ENCODE measurements at places on chromosomes 13 and 19.

GRCh38 chr19:35040826-35041547 is 534 bp upstream of the HPN start:
- DNase-seq, result no peak

DNA sequence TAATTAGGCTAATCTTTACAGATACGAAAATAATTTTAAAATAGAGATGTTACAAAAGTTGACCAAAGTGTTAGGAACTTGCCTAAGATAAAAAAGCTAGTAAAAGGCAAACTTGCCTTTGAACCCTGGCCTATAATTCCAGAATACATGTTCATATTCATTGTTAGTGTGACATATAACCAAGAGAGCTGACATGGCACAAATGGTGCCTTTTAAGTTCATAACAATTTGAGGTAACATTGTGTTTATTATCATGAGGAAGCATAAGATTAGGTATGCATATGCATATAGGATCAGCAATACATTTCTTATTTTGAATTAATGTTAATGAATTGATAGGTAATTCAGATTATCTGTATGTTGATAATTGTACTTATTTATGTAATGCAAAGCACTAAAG is 1537.9 kb upstream of the PRR20A start:
- DNase-seq, result no peak

GRCh38 chr19:3275583-3276340 is 51.3 kb downstream of the CELF5 start:
- peak; percentile 82 for DNase-seq

DNA sequence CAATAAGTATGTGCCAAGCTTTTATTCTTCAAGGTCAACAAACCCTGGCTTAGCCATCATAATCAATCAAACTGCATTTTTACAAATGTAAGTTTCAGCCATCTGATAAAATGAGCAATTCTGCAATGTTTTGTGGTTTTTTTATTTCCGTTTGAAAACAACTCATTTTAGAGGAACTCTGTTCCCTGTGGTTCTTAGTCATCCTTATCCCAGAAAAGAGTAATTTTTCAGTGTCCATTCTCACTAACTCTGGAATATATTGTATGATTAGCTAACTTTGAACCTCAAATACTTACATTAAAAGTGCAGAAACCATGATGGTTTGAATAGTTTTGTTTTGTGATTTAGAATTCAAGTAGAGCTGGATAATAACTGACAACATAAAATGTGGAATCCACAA is 87.6 kb downstream of the IRS2 start:
- DNase-seq, result peak; percentile 79

GRCh38 chr13:70249332-70250064 is 141.2 kb upstream of the KLHL1 start:
- no peak for DNase-seq

- no peak for DNase-seq
Observed at GRCh38 chr13:99382428-99383133, 75.4 kb upstream of the GPR183 start.

- peak; percentile 2 for DNase-seq
Observed at GRCh38 chr13:42495255-42495654, 78.7 kb upstream of the TNFSF11 start.

DNA sequence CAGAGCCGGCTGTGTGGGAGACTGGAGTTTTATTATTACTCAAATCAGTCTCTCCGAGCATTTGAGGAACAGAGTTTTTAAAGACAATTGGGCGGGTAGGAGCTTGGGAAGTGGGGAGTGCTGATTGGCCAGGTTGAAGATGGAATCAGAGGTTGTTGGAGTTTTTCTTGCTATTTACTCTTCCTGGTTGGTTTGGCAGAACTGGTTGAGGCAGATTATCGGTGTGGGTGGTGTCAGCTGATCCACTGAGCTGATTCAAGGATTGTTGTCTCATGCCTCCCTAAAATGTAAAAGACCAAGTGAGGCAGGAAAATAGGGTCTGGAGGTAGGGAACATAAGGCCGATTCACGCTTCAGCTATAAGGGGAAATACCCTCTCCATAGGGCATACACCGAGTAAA is 1.3 kb upstream of the TDRD12 start:
- DNase-seq, result no peak

GRCh38 chr19:12792051-12792852 is 966 bp downstream of the JUNB start:
- peak; percentile 52 for DNase-seq

DNA sequence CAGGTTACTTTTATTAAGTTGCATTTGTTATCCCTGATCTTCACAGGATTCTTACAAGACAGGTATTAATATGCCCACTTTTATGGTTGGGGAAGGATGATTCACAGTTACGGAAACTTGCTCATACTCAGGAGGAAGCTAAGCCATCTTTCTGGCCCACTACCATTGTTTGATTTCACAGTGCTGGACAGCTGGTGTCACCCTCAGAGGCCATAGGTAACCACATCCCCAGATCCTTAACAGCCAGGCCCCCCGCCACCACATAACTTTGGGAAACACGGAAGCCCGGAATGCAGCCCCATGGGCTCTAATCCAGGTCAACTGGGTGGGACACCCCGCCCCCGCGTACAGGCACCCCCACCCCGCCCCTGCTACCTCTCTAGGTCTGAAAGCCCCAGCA is 119.7 kb downstream of the IRS2 start:
- DNase-seq, result no peak
